ENCODE measurements at places on chromosomes 3 and 15.

GRCh38 chr3:148796799-148797198, 30.8 kb upstream of the CPB1 start:
- DNase-seq: no peak

DNA sequence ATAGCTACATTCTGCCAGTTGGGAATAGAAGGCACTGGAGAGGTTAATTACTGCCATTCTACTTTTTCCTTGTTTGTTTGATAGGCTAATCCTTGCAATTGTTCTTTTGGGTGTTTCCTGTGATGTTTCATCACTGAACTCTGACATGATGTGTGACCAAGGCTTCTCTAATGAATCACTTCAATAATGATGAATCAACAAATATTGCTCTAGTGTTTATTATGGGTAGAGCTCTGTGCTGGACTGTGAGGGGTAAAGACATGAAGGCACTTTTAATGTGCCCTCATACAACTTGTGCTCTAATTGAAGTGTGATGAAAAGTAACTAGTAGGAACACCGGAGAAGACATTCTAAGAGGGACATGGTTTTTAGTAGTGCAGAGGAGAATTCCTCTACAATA, 233.6 kb downstream of the WDR72 start:
- no peak for DNase-seq

- no peak for DNase-seq
These were observed 2.2 kb downstream of the EFHB start for GRCh38 chr3:19931767-19932188.

GRCh38 chr3:29083676-29084075, 197.2 kb upstream of the RBMS3 start:
- peak; percentile 47 for DNase-seq

GRCh38 chr3:18529631-18530030, 104.5 kb upstream of the SATB1 start:
- peak; percentile 8 for DNase-seq

- DNase-seq: no peak
These were observed 1.5 kb upstream of the EEFSEC start for GRCh38 chr3:128151758-128152274.

DNA sequence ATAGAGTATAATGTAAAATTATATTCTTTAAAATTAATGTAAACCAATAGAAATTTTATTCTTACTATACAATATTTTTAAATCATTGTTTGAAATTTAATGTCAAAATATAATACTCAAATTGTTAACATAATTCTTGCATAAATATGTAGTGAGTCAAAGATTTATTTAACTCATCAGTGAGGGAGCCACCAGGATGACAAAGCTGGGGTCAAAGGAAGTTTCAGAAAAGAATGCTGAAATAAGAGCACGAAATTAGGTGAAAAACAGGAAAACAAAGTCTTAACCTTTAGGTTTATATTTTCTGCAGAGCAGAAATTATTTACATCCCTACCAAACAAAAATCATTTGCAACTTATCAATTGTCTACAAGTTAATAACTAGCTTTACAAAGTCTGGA, 74.1 kb downstream of the DIPK2A start:
- DNase-seq: no peak

DNA sequence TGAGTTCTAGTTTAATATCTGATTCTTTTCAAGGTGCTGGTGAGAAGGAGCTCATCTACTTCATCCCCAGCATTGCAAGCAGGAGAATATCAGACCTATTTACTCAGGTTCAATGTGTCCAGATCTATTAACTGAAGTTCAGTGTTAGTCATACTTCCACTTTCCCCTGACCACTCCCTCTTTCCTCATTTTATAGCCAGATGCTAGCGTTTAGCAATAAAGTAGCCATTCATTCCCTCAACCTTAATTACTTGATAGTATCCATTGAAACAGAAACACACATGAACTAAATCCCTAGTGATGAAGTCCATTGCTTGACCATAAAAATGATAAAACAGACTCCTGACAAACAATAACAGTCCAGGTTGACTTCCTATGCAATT, 60.0 kb downstream of the RPL22L1 start:
- no peak for DNase-seq

GRCh38 chr3:198017090-198017489, 57.1 kb downstream of the LMLN start:
- DNase-seq: no peak

DNA sequence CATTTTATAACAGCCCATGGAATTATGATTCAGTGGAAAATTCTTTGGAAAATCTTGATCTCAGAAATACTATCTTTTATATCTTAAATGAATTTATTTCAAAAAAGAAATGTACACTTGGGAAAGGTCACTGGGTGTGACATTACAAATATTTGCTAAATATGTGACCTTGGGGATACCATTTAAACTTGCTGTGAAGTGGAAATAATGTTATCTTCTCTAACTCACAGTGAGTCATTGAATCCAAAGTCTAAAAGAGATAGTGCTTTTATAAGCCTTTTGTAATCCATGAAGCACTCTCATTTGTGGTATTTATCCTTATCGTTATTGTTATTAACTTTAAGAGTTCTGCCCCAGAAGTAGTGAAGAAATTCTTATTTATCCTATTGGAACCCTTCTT, 289.8 kb upstream of the SEMA6D start:
- no peak for DNase-seq

DNA sequence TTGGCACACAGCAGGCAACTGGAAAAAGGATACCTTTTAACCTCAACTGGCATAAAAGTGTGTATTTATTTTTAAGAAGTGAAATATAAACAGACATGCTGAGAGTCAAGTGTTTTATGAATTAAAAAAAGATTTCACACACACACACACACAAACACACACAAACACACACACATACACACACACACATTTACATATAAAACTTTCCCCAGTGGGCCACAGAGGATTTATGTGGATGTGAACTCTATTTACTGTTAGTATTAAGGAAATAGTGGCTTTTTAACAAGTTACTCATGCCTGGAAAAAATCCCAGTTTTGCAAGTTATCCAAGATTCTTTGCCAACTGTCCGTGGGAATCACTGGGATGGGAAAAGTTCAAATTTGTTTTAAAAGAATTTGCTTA, 725.9 kb upstream of the NR2F2 start:
- DNase-seq: peak; percentile 72

GRCh38 chr3:29695643-29696198, 414.9 kb downstream of the RBMS3 start:
- peak; percentile 40 for DNase-seq

- no peak for DNase-seq
These were observed 6.1 kb upstream of the TP63 start for GRCh38 chr3:189625071-189625470.

GRCh38 chr3:81760215-81760614, 1.2 kb downstream of the GBE1 start:
- no peak for DNase-seq

DNA sequence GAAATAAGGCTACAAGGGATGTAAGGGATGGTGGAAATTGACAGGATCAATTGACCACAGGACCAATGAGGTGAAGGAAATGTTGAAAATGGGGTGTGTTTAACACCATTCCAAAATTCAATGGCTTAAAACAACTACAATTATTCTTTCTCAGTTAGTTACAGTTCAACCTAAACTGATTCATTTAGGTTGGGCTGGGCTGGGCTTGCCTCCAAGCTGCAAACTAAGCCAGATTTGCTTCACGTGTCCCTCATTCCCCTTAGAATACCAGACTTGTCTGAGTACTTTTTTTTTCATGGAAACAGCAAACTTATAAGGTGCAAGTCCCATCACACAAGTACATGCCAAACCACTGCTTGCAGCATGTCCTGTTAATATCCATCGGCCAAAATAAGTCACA, 280.1 kb downstream of the NEK10 start:
- DNase-seq: peak; percentile 58

- DNase-seq: no peak
These were observed 21.4 kb downstream of the EIF4E3 start for GRCh38 chr3:71703797-71704196.

GRCh38 chr3:33914212-33914611, 115.8 kb downstream of the PDCD6IP start:
- no peak for DNase-seq

- DNase-seq: peak; percentile 83
These were observed 765 bp upstream of the MAPKAPK3 start for GRCh38 chr3:50616003-50616769.

GRCh38 chr3:41652931-41653330, 309.0 kb downstream of the ULK4 start:
- no peak for DNase-seq

GRCh38 chr3:129384594-129385323, 43.7 kb downstream of the EFCAB12 start:
- DNase-seq: no peak

DNA sequence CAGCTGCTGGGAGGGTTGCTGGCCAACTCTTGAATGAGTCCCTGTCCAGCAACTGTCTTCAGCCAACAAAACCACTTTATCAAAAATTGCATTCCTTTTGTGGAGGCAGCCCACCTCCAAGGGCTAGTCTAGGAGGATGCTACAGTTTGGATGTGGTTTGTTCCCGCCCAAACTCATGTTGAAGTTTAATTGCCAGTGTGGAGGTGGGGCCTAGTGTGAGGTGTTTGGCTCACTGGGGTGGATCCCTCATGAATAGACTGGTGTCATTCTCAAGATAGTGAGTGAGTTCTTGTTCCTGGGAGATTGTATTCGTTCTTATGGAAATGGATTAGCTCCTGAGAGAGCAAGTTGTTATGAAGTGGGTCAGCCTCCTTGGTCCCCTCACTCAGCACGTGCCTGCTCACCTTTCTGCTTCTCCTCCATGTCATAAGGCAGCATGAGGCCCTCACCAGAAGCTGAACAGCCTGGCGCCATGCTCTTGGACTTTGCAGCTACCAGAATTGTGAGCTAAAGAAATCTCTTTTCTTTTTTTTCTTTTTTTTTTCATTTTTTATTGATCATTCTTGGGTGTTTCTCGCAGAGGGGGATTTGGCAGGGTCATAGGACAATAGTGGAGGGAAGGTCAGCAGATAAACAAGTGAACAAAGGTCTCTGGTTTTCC, 4.2 kb upstream of the RFC4 start:
- no peak for DNase-seq

Measured in hindlimb muscle (tissue), 1 donor.